HuH-7.5 (cell line): ENCODE measurements at places on chromosomes 11 and 22.

DNA sequence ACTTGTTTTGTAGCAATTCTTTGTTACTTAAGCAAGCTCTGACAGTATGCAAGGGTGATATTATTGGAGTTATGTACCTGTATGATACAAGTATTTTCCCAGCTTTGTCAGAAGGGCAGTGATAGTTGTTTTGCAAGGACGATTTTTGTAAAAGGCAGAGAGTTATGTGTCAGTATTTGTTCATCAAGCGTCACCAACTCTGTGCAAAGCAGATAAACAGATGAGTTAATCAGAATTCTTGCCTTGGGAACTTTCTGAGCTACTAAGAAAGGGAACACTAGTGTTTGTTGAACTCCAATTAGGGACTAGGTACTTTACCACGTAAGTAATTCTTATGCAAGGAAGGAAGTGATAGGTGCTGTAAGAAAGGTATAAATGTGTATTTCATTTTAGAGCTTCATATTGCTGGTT lies 1.4 kb downstream of the USP47 start:
- DNase-seq: peak; percentile 19

- no peak for DNase-seq
These were observed 183.2 kb upstream of the PITPNB start for GRCh38 chr22:28102151-28102812.

GRCh38 chr11:1958367-1958766 lies 11.2 kb downstream of the MRPL23 start:
- no peak for DNase-seq

- DNase-seq: no peak
These were observed 304.4 kb downstream of the AASDHPPT start for GRCh38 chr11:106381895-106382294.

- DNase-seq: no peak
These were observed 4.2 kb upstream of the GAB4 start for GRCh38 chr22:17012267-17012666.

- no peak for DNase-seq
These were observed 8.4 kb upstream of the BID start for GRCh38 chr22:17782621-17783020.

DNA sequence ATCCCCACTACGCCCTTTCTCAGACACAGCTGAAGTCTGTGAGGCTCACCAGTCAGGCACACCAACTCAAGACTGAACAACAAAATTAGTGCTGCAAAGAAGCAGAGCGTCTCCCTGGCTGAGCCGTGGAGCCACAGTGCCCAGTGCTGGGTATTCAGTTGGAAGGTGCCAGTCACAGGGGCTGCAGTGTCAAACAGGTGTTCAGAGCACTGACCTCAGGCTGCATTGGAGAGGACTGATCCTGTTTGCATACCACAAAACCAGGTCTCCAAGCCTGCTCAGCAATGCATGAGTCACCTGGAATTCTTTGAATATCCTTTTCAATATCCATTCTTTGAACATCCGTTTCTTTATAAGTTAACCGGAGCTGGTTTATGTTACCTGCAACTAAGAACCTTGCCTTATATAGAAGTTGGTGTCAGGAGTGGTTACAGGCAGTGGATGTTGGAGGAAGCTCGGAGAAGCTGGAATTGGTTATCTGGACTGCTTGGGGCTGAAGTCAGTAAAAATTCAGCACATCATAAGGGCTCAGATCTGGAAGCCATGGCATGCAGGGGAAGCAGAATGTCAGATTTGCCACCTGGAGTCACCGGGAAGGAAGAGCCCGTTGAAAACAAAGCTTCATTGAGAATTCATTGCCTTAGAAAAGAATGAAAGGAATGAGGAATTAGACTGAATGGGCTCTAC lies 30.3 kb downstream of the PDGFB start:
- DNase-seq: no peak

DNA sequence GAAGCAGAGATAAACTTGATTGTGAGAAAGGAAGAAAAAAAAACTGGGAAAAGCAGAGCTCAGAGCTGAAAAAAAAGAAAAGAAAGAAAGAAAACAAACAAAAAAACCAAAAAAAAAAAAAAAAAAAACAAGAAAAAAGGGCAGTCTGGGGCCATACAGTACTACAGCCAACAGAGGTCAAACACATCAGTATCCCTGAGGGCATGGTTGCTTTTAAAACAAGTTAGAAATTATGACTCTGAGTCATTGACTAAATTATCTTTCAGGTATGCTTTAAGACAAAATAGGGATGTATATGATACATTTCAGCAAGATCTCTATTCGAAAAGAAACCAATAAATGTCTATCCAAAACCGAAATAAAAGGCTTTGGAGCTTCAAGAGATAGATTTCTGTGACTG lies 37.1 kb upstream of the TLCD5 start:
- DNase-seq: no peak

DNA sequence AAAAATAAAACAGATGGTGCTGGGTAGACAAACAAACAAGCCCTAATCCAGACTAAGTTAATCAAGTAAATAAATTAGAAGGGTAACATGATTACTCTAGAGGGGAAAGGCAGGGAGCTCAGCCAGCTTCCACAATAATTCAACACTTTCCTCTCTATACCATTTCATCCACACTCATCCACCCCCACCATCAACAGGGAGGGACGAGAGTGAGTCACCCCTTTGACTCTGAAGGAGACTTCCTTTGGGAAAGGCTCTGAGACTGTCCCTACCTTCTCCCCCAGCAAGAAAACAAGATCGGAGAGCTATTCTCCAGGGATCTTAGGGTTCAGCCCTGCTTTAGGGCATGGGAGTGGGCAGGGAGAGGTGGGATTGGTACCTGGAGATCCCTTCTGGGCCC lies 33.1 kb downstream of the TRIM66 start:
- no peak for DNase-seq
